ENCODE measurements at places on chromosomes 4 and X.

- DNase-seq, result no peak
Observed at GRCh38 chr4:98510757-98511517, 147.5 kb downstream of the TSPAN5 start.

DNA sequence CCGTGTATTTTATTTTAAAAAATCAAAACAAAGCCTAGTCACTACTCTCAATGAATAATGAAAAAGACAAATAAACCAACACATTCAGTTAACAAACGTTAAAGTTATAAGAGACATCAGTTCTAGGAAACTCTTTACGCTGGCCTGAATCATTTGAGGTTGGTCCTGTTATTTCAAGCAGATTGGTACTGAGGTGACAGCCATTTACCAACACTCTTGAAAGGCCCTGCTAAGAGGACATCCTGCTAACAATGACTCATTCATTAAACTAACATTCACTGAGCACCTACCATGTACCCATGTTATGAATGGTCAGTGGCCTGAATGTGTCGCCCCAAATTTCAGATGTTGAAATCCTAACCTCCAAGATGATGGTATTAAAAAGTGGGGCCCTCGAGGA is 57.1 kb upstream of the ADGRG2 start:
- no peak for DNase-seq

- no peak for DNase-seq
Observed at GRCh38 chrX:103399744-103400143, 23.4 kb downstream of the BEX3 start.

DNA sequence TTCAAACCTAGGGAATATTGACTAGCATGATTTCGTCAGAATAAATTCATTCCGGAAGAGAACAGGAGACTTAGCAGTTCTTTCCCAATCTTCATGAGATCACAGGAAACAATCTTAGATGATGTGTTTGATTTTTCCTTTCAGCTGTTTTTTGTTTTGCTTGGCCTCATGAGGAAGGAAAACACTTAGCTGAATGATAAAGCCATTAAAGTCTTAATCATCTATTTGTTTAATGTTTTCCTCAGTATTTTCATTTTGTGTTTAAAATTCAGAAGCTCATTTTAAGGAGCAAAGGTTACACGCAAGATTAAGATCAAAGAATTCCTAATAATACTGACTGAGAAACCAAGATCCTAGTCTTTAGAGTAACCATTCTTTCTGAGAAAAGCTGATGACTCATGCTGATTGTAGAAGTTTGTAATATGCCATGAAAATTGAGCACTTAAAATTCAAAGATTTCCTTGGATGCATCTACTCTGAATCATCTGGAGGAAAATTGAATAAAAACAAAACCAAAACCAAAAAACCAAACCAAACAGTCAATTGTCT is 15.4 kb upstream of the TBC1D19 start:
- no peak for DNase-seq

- DNase-seq, result no peak
Observed at GRCh38 chr4:26590639-26591038, 6.8 kb downstream of the TBC1D19 start.

DNA sequence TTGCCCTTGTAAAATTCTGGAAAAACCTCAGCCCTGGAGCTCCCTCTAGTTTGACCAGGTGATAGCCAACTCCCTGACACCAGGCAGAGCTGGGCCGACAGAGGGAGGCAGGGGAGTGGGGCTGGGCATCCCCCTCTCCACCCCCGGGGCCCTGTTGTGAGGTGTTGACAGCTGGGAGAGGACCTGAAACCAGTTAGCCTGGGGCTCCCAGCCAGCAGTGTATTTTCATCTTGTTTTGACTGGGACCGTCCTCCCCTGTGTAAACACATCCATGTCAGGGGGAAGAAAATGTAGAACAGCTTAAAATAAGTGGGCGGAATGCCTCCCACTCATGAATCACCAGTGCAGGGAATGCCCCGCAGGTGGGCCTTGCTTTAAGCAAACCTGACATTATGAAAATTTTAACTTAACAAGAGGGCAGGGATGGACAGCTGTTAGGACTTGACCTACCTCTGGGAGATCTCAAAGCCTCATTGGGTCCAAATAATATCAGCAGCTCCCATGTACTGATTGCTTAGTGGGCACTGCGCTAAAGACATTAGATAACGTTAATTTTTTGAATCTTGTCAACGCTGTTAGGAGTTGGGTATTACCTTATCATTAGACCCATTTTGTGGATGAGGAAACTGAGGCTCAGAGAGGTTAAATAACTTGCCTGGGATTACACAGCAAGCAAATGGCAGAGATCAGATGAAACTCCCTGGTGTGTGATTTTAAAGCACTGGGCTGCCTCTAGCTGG is 45.9 kb downstream of the TSC22D3 start:
- no peak for DNase-seq

- no peak for DNase-seq
Observed at GRCh38 chr4:125482822-125483221, 168.1 kb downstream of the FAT4 start.

GRCh38 chr4:53598901-53599300 is 7.6 kb upstream of the LNX1 start:
- DNase-seq, result no peak

DNA sequence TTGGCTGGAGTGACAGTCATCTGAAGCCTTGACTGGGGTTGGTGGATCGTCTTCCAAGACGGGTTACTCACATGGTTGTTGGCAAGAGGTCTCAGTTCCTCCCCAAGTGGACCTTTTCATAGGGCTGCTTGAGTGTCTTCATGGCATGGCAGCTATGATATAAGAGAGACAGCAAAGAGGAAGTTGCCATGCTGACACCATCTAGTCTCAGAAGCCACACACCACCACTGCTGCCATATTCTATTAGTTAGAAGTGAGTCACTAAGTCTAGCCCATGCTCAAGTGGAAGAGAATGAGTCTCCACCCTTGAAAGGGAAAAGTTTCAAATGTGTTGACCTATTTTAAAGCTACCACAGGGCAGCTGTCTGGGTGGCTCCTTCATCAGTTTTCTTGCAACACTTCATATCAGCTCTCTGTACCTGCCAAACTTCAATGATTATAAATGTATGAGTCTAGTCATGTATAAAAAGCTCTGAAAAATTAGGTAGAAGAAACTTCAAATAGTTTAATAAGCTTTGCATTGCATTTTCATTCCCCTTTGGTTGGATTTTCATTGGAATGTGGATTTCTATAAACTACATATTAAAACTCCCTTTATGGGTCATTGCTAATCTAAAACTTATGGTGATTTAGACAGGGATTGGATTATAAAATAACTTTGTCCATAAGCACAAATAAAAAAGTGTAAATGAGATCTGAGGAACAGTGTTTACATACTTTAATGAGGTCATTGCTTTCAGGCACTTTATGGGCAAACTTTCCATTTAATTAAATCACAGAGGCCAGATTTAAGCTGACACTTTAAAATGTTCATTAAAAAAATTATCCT is 68.0 kb upstream of the ATXN3L start:
- no peak for DNase-seq

- DNase-seq, result no peak
Observed at GRCh38 chr4:60847614-60848013, 352.5 kb upstream of the ADGRL3 start.

GRCh38 chr4:86626066-86626465 is 32.0 kb downstream of the PTPN13 start:
- DNase-seq, result no peak

DNA sequence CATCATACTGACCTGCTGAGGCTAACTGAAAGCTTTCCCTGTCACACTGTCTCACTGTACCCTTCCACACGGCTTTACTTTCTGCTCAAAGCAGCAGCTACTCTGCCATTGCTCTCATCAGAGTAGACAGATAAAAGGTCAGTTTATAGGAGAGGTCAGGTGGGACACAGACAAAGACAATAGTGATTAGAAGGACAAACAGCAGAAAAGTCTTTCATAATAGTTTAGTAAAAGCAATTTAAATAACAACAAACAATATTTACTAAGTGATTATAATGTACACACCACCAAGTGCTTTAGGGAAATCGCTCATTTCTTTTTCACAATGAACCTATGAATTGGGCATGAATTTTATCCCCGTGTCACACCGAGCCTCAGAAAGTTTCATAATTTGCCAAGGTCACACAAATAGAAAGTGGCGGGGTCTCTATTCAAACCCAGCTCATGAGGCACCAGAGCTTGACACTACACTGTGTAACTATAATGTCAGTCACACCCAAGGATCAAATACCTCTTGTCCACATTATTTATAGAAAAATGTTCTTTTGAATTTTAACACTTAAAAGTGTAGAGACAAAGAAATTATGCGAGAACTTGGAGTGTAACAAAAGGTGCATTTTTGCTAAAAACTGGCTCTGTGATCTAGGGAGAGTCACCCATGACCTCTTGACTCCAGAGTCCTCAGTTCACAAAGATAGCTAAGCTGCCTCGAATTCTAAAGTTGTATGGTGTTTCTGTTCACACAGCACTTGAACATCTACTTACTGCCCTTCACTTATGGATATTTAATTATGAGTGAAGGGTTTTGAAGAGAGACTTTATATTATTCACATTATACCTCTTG is 24.5 kb upstream of the SORBS2 start:
- no peak for DNase-seq

GRCh38 chr4:136863756-136864155 is 668.5 kb downstream of the PCDH18 start:
- DNase-seq, result no peak
